Glutamatergic neuron (in vitro differentiated cells): ENCODE measurements at places on chromosomes 7 and 10.

GRCh38 chr10:118595598-118596425 is at the start of gene PRLHR:
TSS of gene PRLHR (minus strand) at chr10:118595648. CDS start at chr10:118595244, 404 bp downstream.
- H3K4me1 ChIP-seq: peaks cover 14% of the 10 kb centered on the region
- H3K4me3 ChIP-seq: peak within 1 kb of the TSS; percentile 92
- peaks cover 19% of the 10 kb centered on the region for H3K27me3 ChIP-seq
- peak within 1 kb of the TSS; percentile 69 for H3K27ac ChIP-seq
- no peaks in the 10 kb centered on the region for H3K36me3 ChIP-seq

GRCh38 chr7:7843972-7844371 is 124.6 kb upstream of the GLCCI1 start:
- H3K27ac ChIP-seq: no peak overlapping the region
- H3K4me3 ChIP-seq: no peak overlapping the region
- no peaks in the 10 kb centered on the region for H3K4me1 ChIP-seq
- H3K36me3 ChIP-seq: peaks cover 4% of the 10 kb centered on the region

- H3K27ac ChIP-seq: no peak overlapping the region
- H3K27me3 ChIP-seq: peaks cover 1% of the 10 kb centered on the region
- H3K4me1 ChIP-seq: peaks cover 6% of the 10 kb centered on the region
These were observed 39.6 kb downstream of the COL26A1 start for GRCh38 chr7:101402081-101402779.

GRCh38 chr7:110090110-110090820 is 1000.7 kb upstream of the LRRN3 start:
- H3K4me3 ChIP-seq: no peak overlapping the region
- peaks cover 4% of the 10 kb centered on the region for H3K36me3 ChIP-seq
- peaks cover 14% of the 10 kb centered on the region for H3K4me1 ChIP-seq
- H3K27ac ChIP-seq: no peak overlapping the region
- H3K27me3 ChIP-seq: no peaks in the 10 kb centered on the region

GRCh38 chr7:43942997-43943396 is 16.8 kb downstream of the UBE2D4 start:
- no peak for DNase-seq
- H3K4me1 ChIP-seq: no peaks in the 10 kb centered on the region
- H3K27me3 ChIP-seq: no peaks in the 10 kb centered on the region
- H3K4me3 ChIP-seq: no peak overlapping the region
- H3K36me3 ChIP-seq: no peaks in the 10 kb centered on the region
- H3K27ac ChIP-seq: no peak overlapping the region

- DNase-seq: no peak
- peaks cover 11% of the 10 kb centered on the region for H3K27me3 ChIP-seq
- no peak overlapping the region for H3K27ac ChIP-seq
- H3K4me3 ChIP-seq: peak overlapping the region; percentile 99
These were observed 1.1 kb upstream of the TNPO3 start for GRCh38 chr7:129055861-129056464.

DNA sequence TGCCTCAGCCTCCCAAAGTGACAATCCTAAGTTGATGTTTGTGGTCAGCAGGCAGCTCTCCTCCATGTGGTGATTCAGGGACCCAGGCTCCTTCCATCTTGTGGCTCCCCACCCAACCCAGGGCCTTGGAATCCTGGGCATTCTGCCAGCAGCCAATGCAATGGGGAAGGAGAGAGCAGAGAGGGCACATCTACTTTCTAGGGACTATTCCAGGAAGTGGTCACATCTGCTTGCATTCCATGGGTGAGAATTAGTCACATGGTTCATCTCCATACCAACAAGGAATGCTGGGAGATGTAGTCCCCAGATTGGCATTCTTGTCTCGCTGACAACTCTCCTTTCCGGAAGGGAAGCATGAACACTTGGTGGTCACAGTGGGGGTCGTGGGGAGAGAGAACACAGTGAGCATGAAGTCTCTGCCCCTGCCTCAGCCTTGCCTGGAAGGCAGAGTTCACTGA is 9.9 kb upstream of the SRRM3 start:
- H3K4me3 ChIP-seq: no peak overlapping the region
- H3K27me3 ChIP-seq: peaks cover 1% of the 10 kb centered on the region
- no peaks in the 10 kb centered on the region for H3K36me3 ChIP-seq

DNA sequence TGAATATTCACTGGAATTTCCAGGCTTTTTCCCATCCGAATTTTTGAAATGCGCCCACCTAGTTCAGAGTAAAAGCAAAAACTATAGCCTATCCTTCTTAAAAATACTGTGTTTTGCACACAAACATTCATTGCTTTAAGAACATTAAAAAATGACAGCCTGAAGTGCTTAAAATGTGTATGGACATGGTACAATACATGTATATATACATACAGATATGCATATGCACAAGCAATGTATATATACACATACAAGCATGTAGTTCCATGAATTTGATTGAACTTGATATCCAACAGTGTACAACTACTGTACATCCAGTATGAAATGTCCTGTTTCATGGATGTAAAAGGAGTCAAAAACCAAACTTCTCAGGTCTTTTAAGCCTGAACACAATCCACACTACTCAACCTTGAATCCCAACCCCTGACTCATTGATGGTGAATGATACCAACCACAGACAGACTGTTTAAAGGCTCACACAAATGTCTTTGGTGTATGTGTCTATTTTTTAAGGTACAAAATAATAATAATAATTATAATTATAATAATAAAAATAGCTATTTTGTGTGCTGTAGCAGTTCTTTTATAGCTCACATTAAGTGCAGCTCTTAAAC is 14.8 kb downstream of the INHBA start:
- no peak overlapping the region for H3K27ac ChIP-seq
- no peak overlapping the region for H3K4me3 ChIP-seq
- H3K36me3 ChIP-seq: no peaks in the 10 kb centered on the region
- no peaks in the 10 kb centered on the region for H3K4me1 ChIP-seq
- DNase-seq: no peak

DNA sequence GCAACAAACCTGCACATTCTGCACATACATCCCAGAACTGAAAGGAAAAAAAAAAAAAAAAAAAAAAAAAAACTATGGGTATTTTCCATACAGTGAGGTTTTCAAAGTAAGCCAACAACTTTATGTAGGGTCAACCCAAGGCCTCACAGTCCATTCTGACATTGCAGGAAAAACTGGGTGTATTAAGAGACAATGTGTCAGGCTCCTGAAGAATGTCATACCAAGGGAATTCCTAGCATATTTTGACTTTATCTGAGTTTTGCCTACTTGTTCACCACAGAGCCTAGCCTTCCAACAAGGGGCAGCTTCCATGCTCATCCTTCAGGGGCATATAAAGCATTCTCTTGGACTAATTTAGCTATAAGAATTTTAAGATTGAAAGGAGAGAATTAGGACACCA is 368.9 kb downstream of the PLXDC2 start:
- H3K4me3 ChIP-seq: no peak overlapping the region
- H3K27me3 ChIP-seq: no peaks in the 10 kb centered on the region
- H3K4me1 ChIP-seq: peaks cover 6% of the 10 kb centered on the region
- H3K27ac ChIP-seq: no peak overlapping the region

- H3K27me3 ChIP-seq: peaks cover 3% of the 10 kb centered on the region
- no peak overlapping the region for H3K4me3 ChIP-seq
- H3K4me1 ChIP-seq: peaks cover 36% of the 10 kb centered on the region
- H3K36me3 ChIP-seq: no peaks in the 10 kb centered on the region
These were observed 103.4 kb downstream of the PRTFDC1 start for GRCh38 chr10:24849051-24849450.

GRCh38 chr10:93498166-93498565 is 1.8 kb downstream of the CEP55 start:
- H3K4me1 ChIP-seq: peaks cover 4% of the 10 kb centered on the region
- H3K4me3 ChIP-seq: peak overlapping the region; percentile 63
- H3K27ac ChIP-seq: no peak overlapping the region

- H3K27ac ChIP-seq: no peak overlapping the region
- H3K4me3 ChIP-seq: no peak overlapping the region
- no peak for DNase-seq
- H3K27me3 ChIP-seq: no peaks in the 10 kb centered on the region
- H3K4me1 ChIP-seq: no peaks in the 10 kb centered on the region
These were observed 25.2 kb downstream of the SEC23IP start for GRCh38 chr10:119917777-119918176.

DNA sequence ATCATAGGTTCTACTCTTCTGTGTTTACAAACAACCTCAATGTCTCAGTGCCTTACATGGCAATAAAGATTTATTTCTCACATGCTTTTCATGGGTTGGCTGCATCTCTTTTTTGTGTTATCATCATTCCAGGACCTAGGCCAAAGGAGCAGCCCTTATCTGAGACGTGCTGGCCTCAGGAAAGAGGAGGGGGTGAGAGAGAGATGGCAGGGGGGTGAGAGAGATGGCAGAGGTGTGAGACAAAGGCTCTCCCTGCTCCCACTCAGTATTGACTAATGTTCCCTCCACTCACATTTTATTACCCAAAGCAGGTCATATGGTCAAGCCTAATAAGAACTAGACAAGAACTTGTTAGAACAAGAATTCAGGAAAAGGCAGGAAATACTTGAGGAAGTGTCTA is 120.1 kb upstream of the PRR15 start:
- peaks cover 26% of the 10 kb centered on the region for H3K4me1 ChIP-seq
- no peaks in the 10 kb centered on the region for H3K36me3 ChIP-seq
- no peak overlapping the region for H3K27ac ChIP-seq
- no peaks in the 10 kb centered on the region for H3K27me3 ChIP-seq

DNA sequence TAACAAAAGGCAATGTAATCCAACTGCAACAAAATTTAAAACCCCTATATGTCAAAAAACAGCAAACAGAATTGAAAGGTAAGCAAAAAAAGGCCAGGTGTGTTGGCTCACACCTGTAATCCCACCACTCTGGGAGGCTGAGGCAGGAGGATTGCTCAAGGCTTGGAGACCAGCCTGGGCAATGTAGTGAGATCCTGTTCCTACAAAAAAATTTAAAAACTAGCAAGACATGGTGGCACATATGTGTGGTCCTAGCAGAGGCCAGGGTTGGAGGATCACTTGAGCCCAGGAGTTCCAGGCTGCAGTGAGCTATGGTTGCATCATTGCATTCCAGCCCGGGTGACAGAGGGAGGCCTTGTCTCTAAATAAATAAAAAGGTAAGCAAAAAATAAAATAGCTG is 212.1 kb upstream of the KLF14 start:
- peaks cover 2% of the 10 kb centered on the region for H3K27me3 ChIP-seq
- H3K27ac ChIP-seq: no peak overlapping the region
- no peaks in the 10 kb centered on the region for H3K36me3 ChIP-seq
- H3K4me1 ChIP-seq: peaks cover 6% of the 10 kb centered on the region
- no peak overlapping the region for H3K4me3 ChIP-seq
- no peak for DNase-seq

- peak overlapping the region; percentile 37 for H3K27ac ChIP-seq
- H3K27me3 ChIP-seq: peaks cover 11% of the 10 kb centered on the region
- peaks cover 5% of the 10 kb centered on the region for H3K36me3 ChIP-seq
- peaks cover 39% of the 10 kb centered on the region for H3K4me1 ChIP-seq
- no peak for DNase-seq
These were observed 34.5 kb downstream of the CRHR2 start for GRCh38 chr7:30647589-30648364.

- H3K36me3 ChIP-seq: no peaks in the 10 kb centered on the region
- no peak overlapping the region for H3K27ac ChIP-seq
- no peak overlapping the region for H3K4me3 ChIP-seq
- no peaks in the 10 kb centered on the region for H3K4me1 ChIP-seq
These were observed 47.8 kb downstream of the STRA8 start for GRCh38 chr7:135281363-135281949.

GRCh38 chr7:74283858-74284447 is 5.3 kb upstream of the CLIP2 start:
- peak; percentile 47 for DNase-seq
- peaks cover 17% of the 10 kb centered on the region for H3K27me3 ChIP-seq
- H3K36me3 ChIP-seq: no peaks in the 10 kb centered on the region

DNA sequence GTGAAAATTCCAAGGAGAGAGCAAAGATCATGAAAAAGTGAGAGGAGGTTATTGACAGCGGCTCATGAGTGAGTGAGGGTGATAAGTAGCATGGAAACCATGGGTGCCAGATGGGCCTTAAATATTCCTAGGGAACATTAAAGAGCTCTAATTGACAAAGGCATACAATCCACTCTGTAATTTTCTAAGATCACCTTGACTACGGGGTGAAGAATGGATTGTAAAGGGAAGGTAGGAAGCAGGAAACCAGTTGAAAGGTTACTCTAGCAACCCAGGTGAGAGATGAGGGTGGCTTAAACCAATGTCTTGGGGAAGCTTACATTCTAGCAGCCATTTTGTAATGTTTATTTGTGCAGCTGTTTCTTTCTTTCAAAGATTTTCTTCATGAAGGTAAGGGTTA is 75.7 kb downstream of the RSU1 start:
- peaks cover 10% of the 10 kb centered on the region for H3K36me3 ChIP-seq
- H3K27ac ChIP-seq: no peak overlapping the region
- DNase-seq: no peak
- H3K4me3 ChIP-seq: no peak overlapping the region

DNA sequence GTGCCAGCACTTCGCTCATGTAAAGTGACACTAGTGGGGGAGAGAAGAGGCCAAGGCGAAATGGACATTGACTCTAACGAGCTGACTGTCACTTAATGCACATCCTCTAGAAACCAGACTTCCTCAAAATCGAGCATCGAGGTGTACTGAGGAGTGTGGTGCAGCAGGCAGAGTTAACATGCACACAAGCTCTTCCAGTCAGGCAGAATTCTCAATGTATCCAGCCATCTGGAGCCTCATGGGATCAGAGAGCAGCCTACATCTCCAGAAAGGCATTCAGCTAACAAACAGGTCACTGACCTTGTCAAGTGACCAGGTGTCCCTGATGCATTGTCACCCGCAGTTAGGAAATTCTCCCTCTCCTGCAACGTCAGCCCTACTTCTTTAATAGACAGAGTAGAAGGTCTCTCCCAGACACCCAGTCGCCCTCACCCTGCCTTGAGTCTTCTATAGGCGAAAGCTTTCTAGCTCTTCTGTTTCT is 259.8 kb upstream of the AOAH start:
- no peaks in the 10 kb centered on the region for H3K27me3 ChIP-seq
- H3K27ac ChIP-seq: peak overlapping the region; percentile 70
- H3K4me3 ChIP-seq: peak overlapping the region; percentile 32

DNA sequence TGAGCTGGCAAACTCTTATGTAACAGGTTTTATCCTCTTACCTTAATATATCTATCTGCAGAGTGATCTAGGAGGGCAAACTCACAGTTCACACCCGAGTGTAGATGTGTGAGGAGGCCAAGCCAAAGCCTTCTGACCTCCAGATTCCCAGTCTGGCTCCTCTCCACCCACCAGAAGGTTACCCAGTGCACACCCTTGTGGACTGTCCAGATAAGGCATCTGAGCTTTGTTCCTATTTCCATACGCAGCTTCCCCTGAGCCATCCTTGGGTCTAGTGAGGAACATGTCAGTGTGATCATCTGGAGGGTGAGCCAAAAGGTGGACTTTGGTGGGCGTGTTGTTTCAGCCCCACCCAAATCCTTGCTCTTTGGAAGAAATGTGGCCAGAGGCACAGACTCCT is 203.0 kb upstream of the MEOX2 start:
- H3K36me3 ChIP-seq: no peaks in the 10 kb centered on the region
- peaks cover 3% of the 10 kb centered on the region for H3K27me3 ChIP-seq
- no peak overlapping the region for H3K4me3 ChIP-seq

- H3K4me1 ChIP-seq: peaks cover 23% of the 10 kb centered on the region
- H3K36me3 ChIP-seq: no peaks in the 10 kb centered on the region
- peaks cover 4% of the 10 kb centered on the region for H3K27me3 ChIP-seq
- no peak overlapping the region for H3K4me3 ChIP-seq
- no peak for DNase-seq
- H3K27ac ChIP-seq: no peak overlapping the region
These were observed 93.6 kb downstream of the SNX10 start for GRCh38 chr7:26385240-26385639.

- H3K27me3 ChIP-seq: peaks cover 44% of the 10 kb centered on the region
- peak; percentile 41 for DNase-seq
- no peak overlapping the region for H3K4me3 ChIP-seq
- H3K27ac ChIP-seq: no peak overlapping the region
- H3K4me1 ChIP-seq: peaks cover 5% of the 10 kb centered on the region
These were observed 12.5 kb upstream of the NKX2-3 start for GRCh38 chr10:99520040-99520846.
